Panc1 (cell line): ENCODE measurements at places on chromosomes 1 and 21. TPM values are rescaled to one million over a fixed set of nuclear protein-coding genes. Genes with fewer than 3 reads are reported as not detected.

- no peak for DNase-seq
Observed at GRCh38 chr1:27782950-27783349, 9.9 kb downstream of the STX12 start.

DNA sequence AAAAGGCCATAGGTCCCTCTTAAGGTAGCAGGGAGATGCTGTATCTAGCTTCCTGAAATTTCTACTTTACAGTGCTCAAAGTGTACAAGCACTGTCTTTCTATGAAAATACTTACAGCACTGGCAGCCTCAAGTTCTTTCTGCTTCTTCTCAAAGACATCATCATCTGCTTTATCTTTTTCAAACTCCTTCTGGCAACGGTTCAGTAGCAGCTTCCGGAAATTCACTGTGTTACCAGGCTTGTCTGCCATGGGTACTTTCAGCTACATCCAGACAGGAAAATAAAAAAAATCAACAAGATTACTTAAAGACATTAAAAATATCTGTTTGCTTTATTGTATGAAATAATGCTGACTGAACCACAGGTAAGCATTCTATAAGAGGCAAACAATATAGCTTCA lies 77.9 kb upstream of the HP1BP3 start:
- DNase-seq, result no peak

- no peak for DNase-seq
Observed at GRCh38 chr1:109950509-109950908, 34.1 kb upstream of the AHCYL1 start.

PIGR gene
- total RNA-seq, result 1.4 TPM

- no peak for DNase-seq
Observed at GRCh38 chr1:21331752-21332478, 41.7 kb upstream of the ECE1 start.

FMO2 gene
- 0.08 TPM for total RNA-seq

- no peak for DNase-seq
Observed at GRCh38 chr1:40258445-40258769, 371 bp downstream of the ZMPSTE24 start.

- DNase-seq, result no peak
Observed at GRCh38 chr21:35333831-35334618, 284.9 kb upstream of the RUNX1 start.

DNA sequence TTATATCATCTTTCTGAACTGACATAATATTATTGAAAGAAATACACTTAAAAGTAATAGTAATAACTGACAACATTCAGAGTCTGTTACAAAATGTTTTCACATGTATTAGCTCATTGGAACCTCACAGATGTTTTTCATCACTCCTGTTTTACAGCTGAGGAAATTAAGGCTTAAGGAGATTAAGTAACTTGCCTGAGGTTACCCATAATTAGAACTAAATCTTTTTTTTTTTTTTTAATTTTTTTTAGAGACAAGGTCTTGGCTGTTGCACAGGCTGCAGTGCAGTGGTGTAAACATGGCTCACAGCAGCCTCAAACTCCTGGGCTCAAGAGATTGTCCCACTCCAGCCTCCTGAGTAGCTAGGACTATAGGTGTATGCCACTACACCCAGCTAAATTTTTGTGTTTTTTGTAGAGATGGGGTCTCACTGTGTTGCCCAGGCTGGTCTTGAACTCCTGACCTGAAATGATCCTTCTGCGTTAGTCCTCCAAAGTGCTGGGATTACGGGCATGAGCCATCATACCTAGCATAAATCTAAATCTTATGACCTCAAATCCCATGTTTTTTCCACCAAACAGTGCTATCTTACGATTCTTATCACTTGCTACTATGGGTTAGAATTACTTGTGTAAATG lies 64.7 kb upstream of the MACF1 start:
- no peak for DNase-seq

SCAF4 gene
- total RNA-seq, result 28.4 TPM
